Renal cortical epithelial cell (primary cell): ENCODE measurements at places on chromosomes 3 and 15.
A peak's percentile ranks its signal among the peaks of the same experiment; 100 is the strongest.

DNA sequence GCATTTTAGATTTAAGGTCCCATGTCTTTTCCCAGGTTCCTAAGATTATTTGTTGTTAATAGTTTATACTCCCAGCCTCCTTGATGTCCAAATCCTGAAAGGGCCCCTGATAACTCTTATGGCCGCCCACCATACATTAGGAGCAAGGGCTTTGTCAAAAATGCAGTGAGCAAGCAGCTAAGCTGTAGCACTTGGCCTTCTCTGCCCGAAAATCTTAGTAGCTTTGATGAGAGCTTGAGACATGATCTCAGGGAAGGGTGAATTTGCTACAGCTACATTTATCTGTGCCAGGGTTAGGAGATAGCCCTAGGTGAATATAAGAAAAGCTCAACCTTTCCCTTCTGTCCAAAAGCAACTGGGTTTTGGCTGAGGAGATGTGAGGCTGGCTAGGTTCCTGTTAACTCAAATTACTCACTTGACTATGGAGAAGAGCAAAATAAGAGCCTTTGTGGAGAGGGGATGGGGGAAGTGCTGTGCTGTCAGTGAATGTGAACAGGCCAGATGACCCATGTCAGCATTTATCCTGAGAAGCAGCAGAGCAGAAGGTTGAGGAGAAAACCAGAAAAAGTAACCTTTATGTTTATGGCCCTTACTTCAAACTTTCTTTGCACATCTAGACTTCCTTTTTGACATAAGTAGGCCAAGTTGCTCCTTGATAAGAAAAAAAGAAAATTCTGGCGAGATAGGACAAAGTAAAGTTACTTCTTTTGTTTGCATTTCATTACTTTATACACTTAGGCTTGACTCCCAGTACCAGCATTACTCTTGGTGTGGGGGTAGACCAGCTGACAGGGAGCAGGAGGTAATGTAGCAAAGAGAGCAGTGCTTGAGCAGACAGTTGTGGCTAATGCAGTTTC, 21.1 kb downstream of the MAPK6 start:
- DNase-seq: peak; percentile 41

GRCh38 chr15:89429023-89429422, 67.4 kb downstream of the RHCG start:
- DNase-seq: no peak

- no peak for DNase-seq
Measured at GRCh38 chr3:36876181-36876936, 68.5 kb downstream of the TRANK1 start.

- no peak for DNase-seq
Measured at GRCh38 chr3:183527428-183528379, 27.8 kb downstream of the KLHL6 start.

DNA sequence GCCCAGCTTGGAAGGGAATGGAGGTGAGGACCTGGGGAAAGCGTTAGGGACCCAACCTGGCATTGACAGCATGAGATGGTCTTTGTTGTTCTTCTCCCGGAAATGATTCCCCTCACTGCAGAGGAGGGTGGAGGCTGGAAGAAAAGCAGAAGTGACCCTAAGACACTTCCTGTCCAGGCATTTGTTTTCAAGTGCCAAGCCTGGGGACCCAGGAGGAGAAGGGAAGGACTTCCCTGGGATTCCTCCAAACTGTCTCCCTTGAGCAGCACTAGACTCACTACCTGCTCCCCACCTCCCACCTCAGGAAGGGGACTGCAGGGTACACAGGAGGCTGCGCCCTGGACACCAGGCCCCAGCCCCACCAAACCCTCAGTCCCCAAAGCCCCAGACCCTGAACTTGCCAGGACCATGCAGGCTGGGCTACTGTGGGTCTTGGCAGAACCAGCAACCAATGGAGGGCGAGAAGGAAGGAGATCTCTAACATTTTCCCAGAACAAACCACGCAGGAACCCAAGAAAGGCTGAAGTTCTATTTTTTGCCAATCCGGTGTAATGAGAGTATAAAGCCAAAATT, 9.8 kb upstream of the VIPR1 start:
- DNase-seq: no peak

GRCh38 chr3:167876620-167877281, 141.2 kb downstream of the SERPINI1 start:
- peak; percentile 79 for DNase-seq

DNA sequence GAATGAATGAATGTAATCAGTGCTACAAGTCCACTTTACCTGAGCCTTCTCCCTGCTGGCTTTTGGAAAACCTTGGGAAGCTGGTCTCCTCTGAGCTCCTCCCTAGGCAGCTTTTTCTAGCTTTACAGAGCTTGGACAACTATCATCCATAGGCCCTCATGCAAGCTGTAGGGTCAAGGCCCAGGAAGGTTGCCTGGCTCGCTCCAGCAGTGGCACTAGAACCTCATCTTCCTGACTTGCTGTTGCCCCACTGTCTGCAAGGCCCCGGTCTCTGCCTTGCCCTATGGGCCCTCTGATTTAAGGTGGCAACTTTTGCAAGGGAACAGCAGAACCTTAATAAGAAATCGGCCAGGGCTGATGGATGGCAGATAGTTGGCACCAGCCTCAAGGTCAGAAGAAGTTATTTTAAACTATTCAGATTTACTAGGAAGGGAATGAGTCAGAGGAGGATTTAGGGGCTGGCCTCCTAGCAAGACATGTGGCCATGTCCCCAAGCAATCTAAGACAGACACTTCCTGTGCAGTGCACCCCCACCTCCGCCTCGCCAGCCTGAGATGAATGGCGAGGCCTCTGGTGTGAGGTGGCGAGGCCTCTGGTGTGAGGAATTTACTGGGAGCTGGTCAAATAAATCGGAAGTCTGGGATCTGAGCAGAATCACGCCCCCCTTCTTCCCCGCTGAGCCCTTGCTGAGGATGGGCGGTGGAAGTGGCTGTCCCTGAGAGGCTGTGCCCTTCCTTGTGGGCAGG, 180.8 kb downstream of the MEGF11 start:
- DNase-seq: no peak

- DNase-seq: no peak
Measured at GRCh38 chr3:56839784-56840715, 38.3 kb upstream of the ARHGEF3 start.

- no peak for DNase-seq
Measured at GRCh38 chr3:160685144-160685766, 8.3 kb downstream of the ARL14 start.

DNA sequence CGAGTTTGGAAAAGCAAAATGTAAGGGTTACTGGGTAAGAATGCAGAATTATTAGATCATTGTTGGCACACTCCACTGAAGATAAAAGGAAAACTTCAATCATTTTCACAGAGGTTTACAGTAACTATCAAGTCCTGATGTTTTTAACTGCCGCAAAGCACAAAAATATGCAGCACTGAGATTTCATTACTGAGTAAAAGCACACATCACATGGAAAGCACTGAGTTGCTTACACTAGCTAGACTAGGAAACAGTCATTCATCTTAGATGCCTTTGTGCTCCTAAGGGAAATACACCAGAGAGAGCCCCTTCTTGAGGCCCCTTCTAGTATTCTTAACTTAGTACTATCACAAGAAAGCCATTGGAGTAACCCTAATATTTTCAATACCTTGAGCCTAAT, 11.8 kb upstream of the P2RY1 start:
- no peak for DNase-seq

GRCh38 chr3:182617500-182617899, 175.8 kb upstream of the ATP11B start:
- DNase-seq: no peak

GRCh38 chr15:73270366-73271097, 98.2 kb downstream of the HCN4 start:
- peak; percentile 3 for DNase-seq

DNA sequence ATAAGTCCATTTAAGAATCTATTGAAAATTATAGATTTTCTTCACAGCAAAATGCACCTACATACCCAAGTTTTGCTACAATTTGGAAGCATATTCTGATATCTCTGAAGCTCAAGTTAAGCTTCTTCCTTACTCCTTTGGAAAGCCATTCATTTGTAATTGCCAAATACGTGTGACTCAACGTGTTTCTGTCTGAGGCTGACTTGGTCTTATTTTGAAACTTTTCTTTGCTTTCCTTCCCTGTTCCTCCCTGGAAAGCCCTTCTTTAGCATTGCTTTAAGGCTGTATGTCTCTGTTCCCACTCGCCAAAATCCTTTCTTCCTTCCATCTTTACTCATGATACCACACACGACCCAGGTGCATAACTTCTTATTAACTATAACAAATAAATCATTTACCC, 232.0 kb downstream of the ZBBX start:
- DNase-seq: peak; percentile 19

DNA sequence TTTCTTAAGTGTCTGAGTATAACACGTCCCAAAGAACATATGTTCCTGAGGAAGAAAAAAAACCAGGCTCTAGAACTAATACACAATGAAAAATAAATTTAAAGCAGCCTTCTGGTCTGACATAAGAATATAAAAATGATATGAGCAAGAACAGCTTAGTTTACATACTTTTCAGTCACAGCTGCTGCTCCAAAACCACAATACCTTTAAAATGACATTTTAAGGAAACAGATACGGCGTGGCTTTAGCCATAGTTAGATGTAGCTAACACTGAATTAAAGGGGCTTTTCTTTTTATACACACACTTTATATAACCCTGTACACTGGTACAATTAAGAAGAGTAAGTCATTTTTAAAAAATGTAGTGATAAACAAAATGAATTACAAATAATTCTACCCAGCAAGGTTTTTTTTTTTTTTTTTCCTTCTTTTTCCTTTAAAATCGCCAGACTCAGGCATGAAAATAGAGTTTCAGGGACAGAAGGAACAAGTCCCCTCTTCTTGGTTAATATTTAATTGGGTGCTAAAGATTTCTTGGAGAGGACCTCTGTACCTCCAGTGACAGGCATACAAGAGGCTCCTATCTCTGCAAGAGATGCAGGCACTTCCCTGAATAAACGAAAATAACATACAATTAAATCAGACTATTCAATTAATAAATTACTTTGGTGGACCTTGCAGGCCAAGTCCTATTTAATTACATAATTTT, 265.6 kb downstream of the FOXP1 start:
- DNase-seq: peak; percentile 16

DNA sequence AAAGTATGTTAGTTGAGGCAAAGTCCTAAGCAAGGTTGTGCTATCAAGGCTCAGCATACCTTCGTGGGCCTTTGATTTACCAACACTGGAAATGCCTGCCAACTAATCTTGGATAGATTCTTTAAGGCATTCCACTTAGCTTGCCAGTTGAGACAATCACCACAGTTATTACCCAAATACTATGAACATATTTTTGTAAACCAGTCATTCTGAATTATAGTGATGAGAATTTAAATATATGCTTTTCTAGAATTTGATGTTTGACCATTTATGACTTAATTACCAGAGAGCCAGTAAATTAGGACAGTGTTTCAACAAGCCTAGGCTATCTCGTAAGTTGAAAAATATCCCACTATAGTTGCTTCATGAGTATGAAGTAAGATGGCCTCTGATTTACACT, 15.5 kb downstream of the TRIM59 start:
- DNase-seq: peak; percentile 30

DNA sequence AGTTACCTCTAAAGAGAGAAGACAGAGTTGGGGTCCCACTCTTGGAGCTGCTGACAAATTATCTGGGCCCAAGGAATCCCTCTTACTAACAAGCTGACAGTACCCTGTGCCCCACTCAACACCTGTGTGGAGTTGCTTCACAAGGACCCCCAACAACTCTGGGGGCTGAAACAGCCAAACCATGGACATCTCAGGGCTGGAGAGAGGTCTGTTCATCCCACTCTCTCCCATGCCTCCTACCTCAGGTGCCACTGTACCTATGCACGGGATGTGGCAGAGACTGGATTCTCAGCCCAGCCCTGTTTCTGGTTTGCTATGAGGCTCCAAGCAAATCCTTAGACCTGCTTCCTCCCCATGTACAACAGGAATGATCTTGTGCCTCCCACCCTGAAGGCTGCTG, 101.7 kb downstream of the ETFA start:
- no peak for DNase-seq

- no peak for DNase-seq
Measured at GRCh38 chr15:56252386-56252785, 8.7 kb upstream of the RFX7 start.

DNA sequence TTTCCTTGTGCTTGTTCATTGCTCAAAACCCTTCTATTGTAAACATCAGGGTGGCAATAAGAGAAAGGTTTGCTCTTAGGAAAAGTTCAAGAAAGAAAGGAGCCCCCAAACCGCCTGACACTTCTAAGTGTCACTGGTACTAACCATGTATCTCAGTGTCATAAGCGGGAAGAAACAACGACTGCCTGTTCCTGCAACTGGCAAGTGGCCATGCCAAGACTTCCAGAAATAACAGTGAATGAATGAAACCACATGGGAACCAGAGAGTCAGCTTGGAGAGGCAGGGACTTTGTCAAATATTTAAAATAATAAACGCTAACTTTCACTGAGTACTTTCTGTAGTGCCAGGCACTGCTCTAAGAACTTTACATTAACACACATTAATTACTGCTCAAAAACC, 1.1 kb downstream of the PLSCR2 start:
- DNase-seq: peak; percentile 1

DNA sequence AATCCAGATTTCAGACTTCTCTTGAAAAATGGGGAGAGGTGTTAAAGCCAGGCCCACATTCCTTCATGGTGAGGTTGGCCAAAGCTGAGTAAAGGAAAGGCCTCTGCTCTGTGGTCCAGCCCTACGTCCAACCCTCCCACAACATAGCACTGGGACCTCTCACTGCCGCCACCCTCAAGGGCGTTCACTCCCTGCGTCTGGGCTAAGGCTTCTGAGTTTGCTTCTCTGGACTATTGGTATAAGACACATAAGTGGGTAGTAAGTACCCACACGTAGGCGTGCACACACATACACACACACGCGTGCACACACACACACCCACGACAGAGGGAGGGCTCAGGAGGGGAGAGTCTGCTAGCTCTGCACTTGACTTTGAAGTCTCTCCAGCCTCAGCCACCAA, 80.2 kb upstream of the PXYLP1 start:
- DNase-seq: no peak

GRCh38 chr15:57503911-57504598, 87.6 kb upstream of the MYZAP start:
- DNase-seq: peak; percentile 65

DNA sequence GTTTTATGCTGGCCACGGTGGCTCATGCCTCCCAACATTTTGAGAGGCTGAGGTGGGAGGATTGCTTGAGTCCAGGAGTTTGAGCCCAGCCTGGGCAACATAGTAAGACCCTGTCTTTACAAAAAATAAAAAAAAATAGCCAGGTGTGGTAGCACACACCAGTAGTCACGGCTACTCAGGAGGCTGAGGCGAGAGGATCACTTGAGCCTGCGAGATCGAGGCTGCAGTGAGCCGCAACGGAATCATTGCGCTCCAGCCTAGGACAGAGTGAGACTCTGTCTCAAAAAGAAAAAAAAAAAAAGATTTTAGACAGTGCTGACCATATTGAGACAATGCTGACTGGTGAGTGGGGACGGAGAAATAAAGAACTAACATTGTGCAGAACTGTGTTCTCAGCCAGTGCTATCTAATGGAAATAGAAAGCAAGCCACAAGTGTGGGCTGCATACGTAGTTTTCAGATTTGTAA, 67.2 kb downstream of the ST6GAL1 start:
- DNase-seq: no peak

- DNase-seq: no peak
Measured at GRCh38 chr3:159837725-159838124, 150.9 kb upstream of the IL12A start.

GRCh38 chr15:63319065-63319464, 41.7 kb downstream of the APH1B start:
- no peak for DNase-seq

- no peak for DNase-seq
Measured at GRCh38 chr3:53846134-53846850, at the start of the genes CHDH and IL17RB. TSS of gene CHDH (minus strand) at chr3:53846419. CDS start at chr3:53824008, 22,411 bp downstream. TSS of gene IL17RB (plus strand) at chr3:53846568. CDS start at chr3:53846589, 21 bp downstream.

- DNase-seq: no peak
Measured at GRCh38 chr15:76178296-76179000, 118.7 kb downstream of the TMEM266 start.

GRCh38 chr3:78459796-78460195, 1308.0 kb downstream of the ROBO1 start:
- no peak for DNase-seq
